WTC11 (cell line): ENCODE measurements at places on chromosomes 1 and 21.

DNA sequence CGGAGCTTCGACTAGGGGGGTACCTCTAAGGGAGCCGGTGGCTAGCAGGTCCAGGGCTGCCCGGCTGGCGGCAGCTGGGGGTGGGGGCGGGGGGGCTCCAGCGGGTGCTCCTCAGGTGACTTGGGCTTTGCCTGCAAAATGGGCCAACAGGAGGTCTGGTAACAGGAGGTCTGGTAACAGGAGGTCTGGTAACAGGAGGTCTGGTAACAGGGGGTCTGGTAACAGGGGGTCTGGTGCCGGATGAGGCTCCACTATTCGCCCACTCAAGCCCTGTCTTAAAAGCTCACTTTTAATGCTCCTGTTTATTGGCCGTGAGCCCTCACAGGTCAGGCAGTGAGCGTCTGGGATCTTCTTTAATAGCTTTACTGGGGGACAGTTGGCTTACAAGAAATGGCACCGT, 40.4 kb upstream of the ACTRT2 start:
- no peak for DNase-seq

DNA sequence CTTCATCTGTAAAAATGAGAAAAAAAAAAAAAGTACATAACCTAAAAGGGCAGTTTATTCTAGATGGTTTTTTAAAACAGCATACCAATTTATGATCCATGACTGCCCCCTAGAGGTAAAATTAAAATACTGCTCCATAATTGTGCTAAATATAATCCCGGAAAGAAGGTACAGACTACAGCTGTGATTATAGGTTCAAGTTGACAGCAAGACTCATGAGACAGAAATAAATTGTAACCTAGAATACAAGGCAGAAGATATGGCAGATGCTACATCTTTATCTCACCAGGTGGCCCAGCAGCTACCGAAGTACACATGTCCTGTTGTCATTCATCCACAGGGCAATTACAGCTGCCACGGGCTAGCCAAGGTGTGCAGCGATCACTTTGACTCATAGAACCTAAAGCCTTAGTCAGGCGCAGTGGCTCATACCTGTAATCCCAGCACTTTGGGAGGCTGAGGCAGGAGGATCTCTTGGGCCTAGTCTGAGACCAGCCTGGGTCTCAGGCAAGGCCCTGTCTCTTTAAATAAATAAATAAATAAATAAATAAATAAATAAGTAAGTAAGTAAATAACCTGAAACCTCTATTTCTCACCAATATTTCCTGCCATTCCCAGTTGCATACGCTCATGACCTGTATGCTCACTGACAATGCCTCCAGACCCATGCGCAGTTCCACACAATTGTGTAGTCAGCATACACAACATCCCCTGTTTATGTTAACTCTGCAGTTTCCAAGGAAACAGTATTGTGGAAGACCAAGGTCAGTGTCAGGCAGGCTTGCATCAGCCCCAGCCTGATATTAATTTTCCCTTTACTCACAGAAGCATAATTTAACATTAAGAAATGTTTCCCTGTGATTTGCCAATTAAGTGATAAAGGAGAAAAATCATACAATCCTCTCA, 18.3 kb upstream of the PPIE start:
- no peak for DNase-seq

DNA sequence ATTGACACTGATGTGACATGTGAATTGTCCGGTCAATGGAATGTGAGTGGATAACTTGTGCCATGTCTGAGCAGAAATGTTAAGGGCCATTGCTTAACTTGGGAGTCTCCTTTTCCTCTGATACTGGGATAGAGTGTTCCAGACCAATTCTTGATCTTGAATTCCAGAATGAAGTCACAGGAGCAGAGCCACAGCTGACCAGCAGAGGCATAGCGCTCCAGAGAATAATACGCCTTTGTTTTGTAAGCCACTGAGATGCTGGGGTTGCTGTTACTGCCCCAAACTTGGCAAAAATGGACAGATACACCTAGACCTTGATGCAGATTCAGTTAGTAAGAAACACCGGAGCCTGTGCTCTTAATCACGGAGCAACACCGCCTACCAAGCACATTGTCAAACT, 6.3 kb downstream of the KCNJ6 start:
- no peak for DNase-seq

DNA sequence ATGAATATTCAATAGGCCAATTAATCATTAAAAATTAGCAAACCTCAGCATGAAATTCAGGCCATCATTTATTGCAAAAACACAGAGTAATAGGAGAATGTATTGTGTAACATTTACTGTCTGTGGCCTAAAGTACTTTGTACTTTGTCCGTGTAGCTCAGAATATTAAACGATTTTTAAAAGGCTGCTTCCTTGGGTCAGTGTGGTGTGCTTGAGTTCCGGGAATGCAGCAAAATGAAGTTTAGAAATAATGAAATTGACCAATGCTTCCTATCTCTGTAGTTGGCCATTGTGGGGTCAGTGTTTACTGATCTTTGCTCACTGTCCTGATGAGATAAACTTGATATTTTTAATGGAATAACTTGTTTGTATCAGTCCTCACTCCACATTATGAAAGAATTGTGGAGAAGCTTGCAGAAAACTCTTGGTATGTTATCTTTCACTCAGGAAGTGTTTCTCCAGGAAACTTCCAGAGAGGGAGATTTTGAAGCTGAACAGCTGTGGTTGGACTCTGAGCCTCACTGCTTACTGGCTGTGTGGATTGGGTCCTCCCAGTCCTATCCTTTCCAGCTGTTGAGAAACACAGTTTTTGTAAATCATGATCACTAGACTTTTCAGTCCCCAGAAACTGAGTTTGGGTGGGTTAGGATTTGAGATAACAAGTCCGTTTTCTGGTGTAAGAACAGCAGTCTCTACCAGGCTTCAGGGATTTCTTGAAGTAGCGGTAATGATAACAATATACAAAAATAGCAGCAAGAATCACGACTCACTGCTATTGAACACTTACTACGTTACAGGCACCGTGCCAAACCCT, 19.2 kb upstream of the MTARC1 start:
- DNase-seq = no peak

DNA sequence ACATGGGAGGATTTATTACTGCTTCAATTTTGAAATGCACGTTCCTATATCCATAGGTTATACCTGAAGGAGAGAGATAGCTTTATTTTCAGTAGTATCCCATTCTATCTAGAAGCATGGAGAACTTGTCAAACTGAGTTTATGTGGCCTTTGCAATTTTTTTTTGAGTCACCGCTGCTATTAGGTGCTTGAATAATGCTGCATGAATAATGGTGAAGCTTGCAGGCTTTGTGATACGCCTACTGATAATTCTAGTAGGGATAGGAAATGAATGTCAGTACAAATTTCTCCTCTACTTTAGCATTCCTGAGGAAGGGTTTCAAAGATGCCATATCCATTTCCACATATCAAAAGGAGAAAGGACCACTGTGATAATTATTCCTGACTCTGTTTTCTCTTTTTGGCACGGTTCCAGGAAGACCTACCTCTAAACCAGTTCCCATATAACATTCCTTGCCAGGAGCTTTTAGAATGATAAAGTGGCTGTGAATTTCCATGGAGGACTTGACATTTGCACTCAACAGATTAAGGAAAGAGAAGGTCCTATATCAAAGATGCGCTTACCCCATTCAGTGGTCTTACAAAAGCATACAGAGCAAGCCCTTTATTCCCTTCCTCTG, 83.5 kb downstream of the SPATA46 start:
- no peak for DNase-seq

DNA sequence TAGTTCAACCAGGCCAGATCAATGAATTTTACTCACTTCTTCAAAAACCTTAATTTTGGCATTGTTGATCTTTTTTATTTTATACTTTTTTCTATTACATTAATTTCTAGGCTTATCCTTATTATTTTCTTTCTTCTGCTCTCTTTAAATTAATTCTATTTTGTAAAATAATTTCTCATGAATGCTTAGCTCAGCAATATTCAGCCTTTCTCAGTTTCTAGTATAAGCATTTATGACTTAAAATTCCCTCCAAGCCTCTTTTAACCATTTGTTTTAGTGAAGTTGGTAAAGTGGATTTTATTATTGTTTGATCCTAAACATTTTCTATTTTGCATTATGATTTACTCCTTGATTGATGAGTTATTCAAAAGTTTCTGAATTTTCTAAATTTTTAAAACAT, 20.6 kb upstream of the SAMD13 start:
- no peak for DNase-seq

- no peak for DNase-seq
These were observed 127.8 kb downstream of the MACF1 start for GRCh38 chr1:39332291-39332690.

GRCh38 chr1:223652436-223652941, 13.0 kb downstream of the CAPN8 start:
- no peak for DNase-seq

GRCh38 chr1:168136709-168137514, at the start of gene GPR161:
GPR161 (minus strand) TSS chr1:168136930; CDS start chr1:168104850, 32,080 bp downstream.
- peak; percentile 77 for DNase-seq

DNA sequence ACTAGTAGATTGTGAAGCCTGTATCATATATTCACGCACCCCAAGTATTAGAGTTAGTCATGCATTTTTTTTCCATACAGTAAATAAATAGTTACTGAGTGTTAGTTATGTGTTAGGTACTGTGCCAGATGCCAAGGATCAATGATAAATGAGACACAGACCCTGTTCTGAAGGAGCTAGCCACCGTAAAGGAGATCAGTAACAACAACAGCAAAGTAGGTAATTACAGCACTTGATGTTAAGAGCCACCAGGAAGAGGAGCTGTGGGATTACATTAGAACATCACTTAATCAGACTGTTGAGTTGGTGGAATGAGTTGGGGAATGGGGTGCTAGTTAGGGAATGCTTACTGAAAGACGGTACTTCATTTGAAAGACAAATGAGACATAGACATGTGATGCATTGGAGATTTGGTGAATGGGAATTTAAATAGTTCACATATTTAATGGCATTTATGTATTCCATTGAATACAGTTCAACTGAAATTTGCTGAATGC, 21.0 kb downstream of the PRKAA2 start:
- no peak for DNase-seq

GRCh38 chr21:45997495-45998275, 16.1 kb downstream of the COL6A1 start:
- DNase-seq = no peak

GRCh38 chr1:89822109-89822962, 1.5 kb downstream of the LRRC8D start:
- DNase-seq = peak; percentile 46

GRCh38 chr1:102103646-102104045, 106.9 kb upstream of the OLFM3 start:
- DNase-seq = no peak
